Activated CD4-positive, CD25-positive, alpha-beta regulatory T cell (primary cell): ENCODE measurements at places on chromosomes 1 and 21.
A peak's percentile ranks its signal among the peaks of the same experiment; 100 is the strongest.

GRCh38 chr1:61000327-61000726 lies 82.0 kb upstream of the NFIA start:
- no peak for DNase-seq

DNA sequence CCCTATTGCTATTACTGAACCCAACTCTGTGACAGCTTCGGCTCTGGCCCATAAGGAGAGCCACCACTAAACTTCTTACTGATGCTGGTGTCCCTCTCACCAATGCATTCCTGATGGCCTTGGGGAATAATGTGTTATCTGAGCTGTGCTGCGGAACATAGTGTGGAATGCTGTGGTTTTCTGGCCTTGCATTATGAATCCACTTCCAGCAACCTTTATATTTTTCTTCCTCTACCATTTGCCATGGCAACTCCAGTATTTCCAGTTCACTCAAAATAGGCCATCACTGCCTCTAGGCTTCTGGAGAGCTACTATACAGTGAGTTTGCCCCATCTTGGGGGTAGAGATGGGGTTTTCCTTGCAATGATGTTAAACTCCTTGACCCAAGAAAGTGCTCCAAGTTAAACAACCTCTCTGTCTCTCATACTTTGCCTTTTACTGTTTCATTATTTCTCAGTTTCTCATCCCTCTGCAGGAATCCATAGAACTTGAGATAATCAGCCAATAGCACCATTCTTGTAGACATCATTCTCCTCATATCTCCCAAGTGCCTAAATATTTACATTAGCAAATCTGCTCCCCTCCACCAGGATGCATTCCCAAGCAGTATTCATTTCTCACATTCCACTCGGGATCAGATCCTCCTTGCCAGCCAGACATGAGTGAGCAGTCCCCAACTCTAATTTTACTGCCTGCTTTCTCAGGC lies 11.1 kb upstream of the RAVER2 start:
- no peak for DNase-seq

- DNase-seq = no peak
Observed at GRCh38 chr21:39641827-39642450, 29.2 kb downstream of the B3GALT5 start.

GRCh38 chr1:15948595-15949452 lies 27.1 kb downstream of the ZBTB17 start:
- DNase-seq = no peak

DNA sequence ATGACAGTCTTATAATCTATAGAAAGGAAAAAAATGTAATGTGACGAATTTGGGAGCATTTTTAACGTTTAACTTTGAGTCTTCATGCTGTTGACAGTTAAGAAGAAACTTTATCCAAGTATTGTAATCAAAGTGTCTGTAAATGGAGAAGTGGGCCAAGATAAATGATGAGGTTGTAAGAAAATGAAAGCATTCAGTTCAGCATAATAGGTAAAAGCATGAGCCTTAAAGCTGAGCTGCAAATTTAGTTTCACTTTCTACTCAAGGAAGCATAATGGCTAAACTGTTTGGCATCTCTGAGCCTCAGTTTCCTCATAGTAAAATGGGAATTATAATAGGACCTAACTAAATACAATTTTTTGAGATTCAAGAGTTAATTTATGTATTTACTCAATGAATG lies 1554.8 kb downstream of the KCNT2 start:
- DNase-seq = no peak

- peak; percentile 23 for DNase-seq
Observed at GRCh38 chr1:24928689-24929397, 1.2 kb downstream of the RUNX3 start.

GRCh38 chr1:18385239-18385790 lies 95.4 kb upstream of the KLHDC7A start:
- DNase-seq = no peak

DNA sequence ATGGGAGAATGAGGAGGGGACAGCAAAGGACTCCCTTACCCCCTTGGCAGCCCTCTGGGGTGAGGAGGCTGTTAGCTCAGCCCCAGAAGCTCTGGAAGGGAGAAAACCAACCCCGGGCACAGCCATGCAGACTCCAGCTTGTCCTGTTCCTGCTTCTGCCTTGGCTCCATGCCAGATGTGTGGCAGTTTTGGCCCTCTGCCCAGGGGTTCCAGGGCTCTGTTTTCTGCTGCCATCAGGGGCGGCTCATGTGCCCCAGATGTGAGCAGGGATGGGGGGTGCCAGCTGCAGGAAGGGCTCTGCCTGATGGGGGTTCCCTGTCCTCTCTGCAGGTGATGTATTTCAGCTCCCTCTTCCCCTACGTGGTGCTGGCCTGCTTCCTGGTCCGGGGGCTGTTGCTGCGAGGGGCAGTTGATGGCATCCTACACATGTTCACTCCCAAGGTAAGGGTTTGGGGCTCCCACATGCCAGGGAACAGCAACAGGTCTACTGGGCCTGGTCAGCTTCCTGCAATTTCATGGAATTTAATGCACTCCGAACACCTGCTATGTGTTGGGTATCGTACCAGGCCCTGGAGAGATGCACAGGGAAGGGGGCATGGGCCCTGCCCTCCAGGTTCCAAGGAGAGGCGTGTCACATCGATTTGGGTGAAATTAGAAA lies 26.1 kb downstream of the SLC6A17 start:
- no peak for DNase-seq

DNA sequence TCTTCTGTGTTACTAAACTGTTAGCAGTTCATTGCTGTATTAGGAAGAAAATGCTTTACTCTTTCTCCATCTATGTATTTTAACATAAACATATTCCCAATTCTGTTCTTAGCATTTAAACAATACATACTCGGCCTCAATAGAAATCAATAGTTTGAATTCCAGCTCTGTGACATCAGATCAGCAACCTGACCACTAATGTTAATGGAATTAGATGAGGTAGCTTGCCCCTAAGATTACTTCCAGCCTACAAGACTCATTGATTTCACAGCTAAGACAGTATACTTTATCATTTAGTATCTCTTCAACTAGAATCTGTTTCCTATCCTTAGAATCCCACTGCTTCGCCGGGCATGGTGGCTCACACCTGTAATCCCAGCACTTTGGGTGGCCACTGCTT lies 38.9 kb downstream of the EPRS1 start:
- DNase-seq = no peak

DNA sequence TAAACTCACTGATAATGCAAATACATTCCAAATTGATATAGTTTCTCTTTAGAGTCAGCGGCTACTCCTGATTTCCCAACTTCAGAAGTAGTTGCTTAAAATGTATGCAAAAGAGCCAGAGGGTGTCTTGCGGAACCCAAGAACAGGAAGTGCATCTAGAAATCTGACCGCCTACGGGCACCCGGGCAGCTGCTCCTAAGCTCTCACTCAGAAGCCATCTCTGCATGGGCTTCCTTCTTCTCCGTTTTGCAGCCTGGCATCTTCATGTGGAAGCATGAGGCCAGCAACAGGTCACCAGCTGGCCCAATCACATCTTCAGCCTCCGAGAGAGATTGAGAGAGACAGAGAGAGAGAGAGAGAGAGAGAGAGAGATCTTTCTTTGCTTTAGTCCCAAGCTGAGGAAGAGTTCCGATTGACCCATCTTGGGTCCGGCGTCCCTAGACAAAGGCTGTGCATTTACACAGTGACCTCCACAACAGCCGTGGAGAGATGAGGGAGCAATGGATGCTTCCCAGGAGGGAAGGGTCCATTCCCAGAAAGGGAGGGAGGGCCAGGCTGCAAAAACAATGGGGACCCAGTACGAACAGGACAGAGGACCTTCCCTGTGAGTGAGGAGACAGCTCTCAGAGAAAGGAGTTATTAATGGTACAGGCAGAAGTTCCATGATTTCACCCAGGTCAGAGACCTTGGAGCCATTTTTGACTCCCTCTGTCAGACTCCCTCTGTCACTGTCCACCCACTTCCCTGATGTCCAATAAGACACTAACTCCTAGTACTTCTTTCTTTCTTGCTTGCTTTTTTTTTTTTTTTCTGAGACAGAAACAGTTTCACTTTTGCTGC lies 28.2 kb upstream of the SLC30A1 start:
- no peak for DNase-seq

- DNase-seq = no peak
Observed at GRCh38 chr1:119008483-119009311, 20.6 kb upstream of the TBX15 start.

DNA sequence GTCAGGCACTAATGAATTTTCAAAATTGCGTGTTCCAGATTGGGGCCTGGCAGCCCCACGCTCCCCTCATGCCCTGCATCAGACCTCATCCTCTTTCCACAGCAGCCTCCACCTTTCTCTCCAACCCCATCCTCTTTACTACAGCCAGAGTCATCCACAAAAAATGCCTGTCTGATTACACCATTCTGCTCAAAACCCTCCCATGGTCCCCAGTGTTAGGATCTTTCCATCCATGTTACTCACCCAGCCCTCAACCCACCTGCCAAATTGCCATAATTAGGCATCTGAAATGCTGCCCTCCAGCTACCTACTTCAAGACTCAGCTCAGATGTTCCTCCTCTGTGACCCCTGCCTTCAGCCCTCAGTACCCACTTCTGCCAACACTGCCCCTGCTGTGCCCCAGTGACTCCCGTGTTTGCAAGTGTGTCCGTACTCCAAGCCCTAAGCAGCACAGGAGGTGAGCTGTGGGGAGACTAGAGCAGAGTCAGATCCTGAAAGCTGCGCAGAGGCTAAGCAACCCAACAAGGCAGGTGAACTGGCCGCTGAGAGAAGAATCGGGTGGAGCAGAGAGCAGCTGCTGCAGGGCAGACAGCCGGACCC lies 715 bp upstream of the ARTN start:
- no peak for DNase-seq

GRCh38 chr21:30986965-30987364 lies 51.3 kb downstream of the KRTAP19-8 start:
- no peak for DNase-seq

DNA sequence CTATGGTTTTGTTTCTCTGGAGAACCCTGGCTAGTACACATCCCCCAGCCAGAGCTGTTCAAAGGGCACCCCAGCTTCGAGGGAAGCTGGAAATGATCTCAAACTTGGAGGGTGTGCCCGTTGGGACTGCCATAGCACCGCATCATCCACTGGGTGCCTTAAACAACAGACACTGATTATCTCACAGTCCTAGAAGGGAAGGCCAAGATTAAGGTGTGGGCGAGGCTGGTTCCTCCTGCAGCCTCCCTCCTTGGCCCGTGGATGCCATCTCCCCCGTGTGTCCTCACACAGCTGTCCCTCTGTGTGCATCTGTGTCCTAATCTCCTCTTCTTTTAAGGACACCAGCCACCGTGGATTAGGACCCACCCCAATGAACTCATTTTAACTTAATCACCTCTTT lies 4.2 kb upstream of the IBA57 start:
- DNase-seq = no peak

GRCh38 chr21:32061729-32062128 lies 188.9 kb downstream of the HUNK start:
- no peak for DNase-seq

- DNase-seq = no peak
Observed at GRCh38 chr1:30103708-30104411, 619.5 kb downstream of the MATN1 start.

GRCh38 chr1:155313261-155313660 lies 4.6 kb downstream of the FDPS start:
- DNase-seq = no peak

DNA sequence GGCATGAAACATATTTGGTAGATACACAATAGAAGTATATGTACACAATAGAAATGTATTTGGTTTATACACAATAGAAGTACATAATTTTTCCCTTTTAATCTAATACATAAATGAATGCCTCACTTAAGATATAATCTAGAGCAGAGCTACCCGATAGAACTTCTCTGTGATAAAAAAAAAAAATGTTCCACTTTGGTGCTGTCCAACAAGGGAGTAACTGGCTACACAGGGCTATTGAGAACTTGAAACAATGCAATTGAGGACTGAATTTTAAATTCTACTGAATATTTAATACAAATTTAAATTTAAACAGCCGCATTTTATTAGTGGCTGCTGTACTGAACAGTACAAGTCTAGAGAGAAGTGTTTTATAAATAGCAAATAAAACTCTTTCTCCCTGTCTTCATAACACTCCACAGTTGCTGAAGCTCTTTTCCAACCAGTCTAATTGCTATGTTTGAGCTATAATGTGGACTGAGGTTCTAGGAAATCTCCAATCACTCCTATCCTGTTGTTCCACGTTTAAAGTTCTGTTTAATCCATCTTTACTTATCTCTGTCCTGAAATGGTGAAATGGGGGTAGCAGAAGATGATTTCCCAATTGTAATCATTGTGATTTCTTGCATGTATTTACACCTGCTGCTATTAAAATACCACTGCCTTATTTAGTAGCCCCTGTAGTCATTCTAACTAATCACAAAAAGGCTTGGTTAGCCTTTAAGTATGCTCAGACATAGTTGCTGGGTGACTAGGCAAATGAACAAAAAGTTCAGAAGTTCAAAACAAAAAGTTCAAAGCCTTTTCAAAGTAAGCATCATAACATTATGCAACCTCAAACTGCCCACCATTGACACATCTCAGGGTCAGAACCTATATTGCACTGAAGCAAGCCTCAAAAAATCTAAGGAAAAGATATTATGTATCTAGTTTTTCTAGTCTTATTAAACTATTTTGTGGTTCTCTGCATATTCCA lies 192.3 kb upstream of the C1orf87 start:
- no peak for DNase-seq

- no peak for DNase-seq
Observed at GRCh38 chr1:246099570-246099969, 407.5 kb downstream of the SMYD3 start.

- no peak for DNase-seq
Observed at GRCh38 chr1:215568299-215568692, 1.2 kb downstream of the KCTD3 start.

DNA sequence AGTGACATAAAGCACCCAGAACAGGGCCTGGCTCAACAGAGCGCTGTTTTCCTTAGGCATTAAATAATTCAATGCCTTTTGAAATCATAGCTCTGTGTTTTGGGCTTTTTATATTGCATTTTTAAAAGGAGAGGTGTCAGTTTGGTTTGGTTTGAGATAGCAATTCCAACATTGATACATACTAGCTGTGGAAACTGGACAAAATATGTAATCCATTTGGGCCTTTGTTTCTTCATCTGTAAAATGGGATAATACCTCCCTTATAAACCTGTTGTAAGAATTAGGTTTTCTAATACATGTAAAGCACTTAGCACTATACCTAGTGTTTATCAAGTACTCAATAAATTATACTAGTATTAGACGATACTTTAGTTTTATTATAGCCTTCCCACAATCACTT lies 8.7 kb upstream of the RAB4A start:
- DNase-seq = no peak

GRCh38 chr1:45205011-45205909 lies 1.1 kb downstream of the ZSWIM5 start:
- no peak for DNase-seq

- no peak for DNase-seq
Observed at GRCh38 chr1:181545395-181545794, 62.1 kb downstream of the CACNA1E start.

DNA sequence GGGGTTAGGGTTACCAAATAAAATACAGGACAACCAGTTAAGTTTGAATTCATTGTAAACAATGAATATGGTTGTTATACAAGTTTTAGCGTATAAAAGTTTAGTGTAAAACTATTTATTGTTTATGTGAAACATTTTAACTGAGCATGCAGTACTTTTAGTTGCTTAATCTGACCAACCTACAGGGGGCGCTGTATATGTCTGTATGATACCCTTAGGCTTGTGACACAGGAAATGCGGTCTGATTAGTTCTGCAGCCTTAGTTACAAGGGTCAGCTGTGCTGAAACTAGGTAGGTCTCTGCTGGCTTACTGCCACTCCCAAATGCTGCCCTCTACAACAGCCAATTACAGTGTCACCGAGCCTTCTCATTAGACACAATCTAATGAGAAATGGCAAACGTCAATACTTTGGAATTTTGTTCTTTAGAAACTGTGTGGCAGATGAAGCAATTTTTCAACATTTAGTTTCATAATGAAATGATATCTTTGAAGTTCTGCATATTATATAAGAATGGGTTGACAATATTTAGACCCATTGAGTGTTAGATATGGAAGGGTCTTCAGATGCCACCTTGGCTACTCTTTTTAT lies 56.2 kb downstream of the NTNG1 start:
- DNase-seq = no peak
